ENCODE measurements at places on chromosomes 4 and X.

DNA sequence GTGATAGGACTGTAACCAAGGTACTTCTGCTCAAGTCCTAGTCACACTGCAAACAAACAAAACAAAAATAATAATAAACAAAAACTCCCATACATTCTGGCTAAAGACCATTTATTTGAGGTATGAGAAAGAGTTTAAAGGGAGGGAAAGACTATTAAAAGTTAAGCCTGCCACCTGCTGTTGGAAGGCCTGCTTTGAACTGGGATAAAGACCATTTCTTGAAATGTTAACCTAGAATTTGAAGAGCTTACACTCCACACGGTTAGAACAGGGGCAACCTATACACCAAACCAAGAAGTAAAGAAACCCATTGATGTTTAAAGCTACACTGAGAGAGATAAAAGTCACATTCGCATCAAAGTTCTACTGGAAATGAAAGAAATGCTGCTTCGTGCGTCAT, 548.7 kb upstream of the DIPK2B start:
- no peak for DNase-seq

GRCh38 chr4:139913995-139914598, 239.9 kb downstream of the MAML3 start:
- no peak for DNase-seq

- no peak for DNase-seq
These were observed 242.0 kb downstream of the RAPGEF2 start for GRCh38 chr4:159344877-159345276.

DNA sequence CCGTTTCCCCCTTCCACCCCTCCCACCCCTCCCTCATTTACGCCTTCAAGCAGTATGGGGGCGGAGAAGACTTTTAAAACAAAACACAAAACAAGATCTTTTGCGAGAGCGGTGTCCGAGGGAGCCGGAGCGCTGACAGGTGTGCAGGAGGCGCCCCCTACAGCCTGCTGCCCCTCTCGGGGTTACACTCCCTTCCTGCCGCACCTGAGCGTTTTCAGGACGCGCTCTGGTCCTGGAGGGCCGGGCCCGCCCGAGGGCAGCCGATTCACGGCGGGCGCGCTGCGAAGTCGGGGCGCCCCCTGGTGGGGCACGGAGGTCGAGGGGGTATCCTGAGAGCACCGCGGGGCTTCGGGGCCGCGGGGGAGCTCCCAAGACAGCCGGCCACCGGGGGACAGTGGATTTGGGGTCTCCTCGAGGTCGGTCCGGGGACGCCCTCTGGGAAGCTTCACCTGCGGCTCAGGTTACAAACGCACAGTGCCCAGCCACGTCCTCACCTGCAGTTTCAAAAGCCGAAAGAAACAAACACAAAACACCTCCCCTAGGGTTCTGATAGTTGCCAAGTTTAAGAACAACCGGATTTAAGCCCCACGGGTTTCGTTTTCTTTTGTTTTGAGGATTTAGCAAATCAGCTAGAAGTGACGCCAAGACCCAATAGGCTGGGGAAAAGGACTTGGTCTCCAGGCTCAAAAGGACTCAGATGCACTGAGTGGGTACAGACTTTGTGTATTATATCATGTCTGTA, 8.0 kb upstream of the NEUROG2 start:
- peak; percentile 87 for DNase-seq
